ENCODE measurements at places on chromosomes 1 and 21.

DNA sequence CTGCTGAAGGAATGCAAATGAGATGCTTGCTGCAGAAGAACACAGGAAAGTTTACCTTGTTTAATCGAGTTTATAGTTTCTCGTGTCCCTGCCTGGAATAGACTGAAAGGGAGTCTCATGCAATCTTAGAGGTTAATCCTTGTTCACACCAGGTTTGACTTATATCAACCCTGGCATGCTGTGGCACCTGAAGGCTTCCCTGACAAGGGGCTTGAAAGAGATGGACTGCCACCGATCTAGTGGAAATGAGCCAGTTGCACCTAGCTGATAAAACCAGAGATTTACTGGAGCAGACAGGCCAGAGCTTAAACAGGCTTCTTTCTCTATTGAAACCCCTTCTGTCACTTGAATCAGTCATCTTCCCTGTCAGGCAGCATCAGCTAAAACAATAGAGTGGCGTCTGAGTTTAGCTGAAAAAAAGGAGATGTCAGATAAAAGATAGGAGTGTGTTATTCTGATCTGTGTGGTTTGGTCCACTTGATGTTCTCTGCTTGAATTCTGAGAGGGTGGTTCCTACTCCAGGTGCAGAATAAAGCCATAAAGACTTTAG lies 349.7 kb downstream of the RWDD3 start:
- no peak for DNase-seq

DNA sequence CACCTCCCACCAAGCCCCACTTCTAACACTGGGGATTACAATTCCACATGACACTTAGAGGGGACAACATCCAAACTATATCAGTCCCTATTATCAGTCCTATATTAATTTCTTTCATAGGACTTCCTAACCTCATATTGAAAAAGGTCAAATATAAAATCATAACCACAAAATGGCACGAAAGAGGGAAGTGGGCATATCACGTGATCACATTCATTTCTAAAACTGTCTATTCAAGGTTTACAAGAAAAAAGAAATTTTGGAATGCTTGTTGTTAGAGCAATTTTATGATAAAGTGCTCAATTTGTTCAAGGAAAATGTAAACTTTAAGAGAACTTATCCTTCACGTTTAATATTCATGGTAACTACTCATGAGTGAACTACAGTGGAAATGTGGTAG lies 13.2 kb upstream of the CDC7 start:
- no peak for DNase-seq

DNA sequence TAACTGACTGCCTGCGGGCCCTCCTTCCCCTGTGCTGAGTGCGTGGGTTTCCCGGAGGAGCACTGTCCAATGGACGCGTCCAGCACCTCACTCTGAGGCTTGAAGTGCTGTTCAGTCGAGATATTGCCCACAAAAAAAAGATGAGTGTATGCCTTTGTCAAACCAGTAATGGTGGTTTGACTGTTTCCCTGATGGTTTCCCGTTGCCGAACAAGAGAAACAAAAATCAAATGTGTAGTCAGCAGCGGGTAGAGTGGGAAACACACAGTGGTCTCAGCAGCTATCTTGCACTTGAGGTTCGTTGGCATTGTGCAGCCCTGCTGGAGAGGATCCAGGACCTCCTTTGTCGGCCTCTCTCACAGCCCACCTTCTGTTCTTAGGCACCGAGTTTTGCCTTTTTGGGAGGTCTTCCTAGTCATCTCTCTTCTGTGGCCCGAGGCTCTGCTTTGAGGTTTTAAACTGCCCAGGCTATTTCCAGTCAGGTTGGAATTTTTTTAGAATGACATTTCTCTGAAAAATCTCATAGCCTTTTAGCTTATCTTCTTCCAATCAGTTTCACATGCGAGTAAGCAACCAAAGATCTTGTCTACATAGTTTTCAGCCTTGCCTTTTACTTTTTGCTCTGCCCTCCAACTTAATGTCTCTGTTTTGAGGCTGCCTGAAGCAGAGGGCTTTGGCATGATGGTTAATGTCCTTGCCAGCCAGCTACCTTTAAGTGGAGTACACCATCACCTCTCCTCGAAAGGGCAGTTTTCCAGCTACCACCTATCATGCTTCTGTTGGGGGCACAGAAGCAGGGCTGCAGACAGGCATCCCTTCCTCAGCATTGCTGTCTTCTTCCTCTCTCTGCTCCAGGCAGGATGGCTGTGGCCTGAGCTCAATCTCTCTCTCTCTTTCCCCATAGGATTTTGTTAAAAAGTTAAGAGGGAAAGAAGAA lies 132.3 kb downstream of the URB2 start:
- DNase-seq = no peak

DNA sequence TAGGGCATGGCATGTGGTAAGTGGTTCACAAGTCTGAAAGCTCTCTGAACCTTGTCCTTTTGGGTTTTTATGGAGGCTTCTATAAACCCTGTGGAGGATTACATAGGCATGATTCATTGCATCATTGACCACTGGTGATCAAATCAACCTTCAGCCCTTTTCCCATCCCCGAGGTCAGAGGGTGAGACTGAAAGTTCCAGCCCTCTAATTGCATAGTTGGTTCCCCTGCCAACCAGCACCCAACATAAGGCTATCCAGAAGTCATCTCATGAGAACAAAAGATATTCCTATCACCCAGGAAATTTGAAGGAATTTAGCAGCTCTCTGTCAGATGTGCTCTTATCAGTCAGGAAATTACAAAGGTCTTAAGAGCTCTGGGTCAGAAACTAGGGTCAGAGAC lies 89.5 kb upstream of the ARTN start:
- no peak for DNase-seq

DNA sequence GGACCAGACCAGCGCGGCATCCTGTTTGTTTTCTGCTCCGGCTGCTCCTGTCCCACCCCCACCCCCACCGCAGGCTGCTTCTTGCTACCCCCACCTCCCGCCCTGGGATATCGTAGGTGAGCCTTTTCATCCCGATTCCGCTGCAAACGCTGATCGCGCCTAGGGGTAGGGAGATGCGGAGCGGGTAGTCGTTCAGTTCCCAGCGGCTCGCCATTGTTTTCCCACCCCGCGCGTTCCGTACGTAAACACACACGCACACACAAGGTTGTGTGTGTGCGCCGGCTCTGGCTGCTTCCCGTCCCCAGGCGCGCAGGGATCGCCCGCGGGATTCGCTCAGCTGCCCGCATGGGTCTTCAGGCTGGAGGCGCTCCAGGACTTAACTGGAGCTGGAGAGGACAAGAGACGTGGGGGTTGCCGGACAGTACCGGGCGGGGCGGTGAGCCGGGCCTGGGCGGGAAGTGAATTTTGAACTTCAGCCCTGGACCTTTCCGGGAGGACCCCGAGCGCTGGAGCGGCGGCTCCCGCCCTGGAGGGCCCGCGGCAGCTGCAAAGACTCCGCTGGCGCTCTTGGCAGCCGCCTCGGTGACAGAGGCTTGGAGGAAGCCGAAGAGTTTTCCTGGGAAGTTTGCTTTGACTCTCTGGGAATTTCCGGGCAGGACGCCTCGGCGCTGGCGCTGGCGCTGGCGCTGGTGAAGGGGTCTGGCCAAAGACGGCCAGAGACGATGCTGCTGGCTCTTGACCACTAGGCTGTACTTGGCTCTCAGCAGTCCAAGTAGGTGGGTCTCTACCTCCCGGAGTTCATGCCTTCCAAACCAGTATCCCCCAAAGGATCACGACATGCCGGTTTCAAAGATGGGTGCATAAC lies 1.6 kb downstream of the SOX13 start:
- DNase-seq = no peak

DNA sequence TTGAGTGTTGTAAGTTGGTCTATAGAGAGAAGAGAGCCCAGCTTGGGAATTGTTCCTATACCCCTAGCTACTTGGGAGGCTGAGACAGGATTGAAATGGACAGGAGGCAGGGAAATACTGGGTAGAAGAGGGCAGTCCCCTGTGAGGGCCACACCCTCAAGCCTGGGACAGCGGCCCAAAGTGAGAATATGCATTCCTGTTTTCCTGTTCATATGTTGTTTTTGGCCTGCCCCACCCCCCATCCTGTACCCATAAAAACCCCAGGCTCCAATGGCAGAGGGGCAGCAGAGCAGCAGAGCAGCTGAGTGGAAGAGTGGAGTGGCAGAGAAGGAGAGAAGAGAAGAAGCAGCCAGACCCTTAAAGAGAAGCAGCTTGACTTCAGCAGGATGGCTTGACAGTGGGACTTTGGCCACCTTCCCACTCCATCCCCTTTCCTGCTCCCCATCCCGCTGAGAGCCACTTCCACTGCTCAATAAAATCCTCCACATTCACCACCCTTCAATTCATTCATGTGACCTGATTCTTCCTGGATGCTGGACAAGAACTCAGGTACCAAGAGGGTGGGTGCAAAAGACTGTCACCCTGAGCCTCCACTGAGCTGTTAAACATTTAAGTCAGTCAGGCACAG lies 70.6 kb upstream of the PUM1 start:
- DNase-seq = no peak

- DNase-seq = peak; percentile 24
Measured at GRCh38 chr1:12620488-12620865, 2.5 kb upstream of the DHRS3 start.

Data from CD4-positive, alpha-beta T cell treated with Interleukin-2 at 100 ng/mL for 4 hours (primary cell).